ENCODE measurements at places on chromosomes 6 and 20.

GRCh38 chr6:40999569-40999968 lies 39.5 kb downstream of the UNC5CL start:
- DNase-seq: peak; percentile 68

DNA sequence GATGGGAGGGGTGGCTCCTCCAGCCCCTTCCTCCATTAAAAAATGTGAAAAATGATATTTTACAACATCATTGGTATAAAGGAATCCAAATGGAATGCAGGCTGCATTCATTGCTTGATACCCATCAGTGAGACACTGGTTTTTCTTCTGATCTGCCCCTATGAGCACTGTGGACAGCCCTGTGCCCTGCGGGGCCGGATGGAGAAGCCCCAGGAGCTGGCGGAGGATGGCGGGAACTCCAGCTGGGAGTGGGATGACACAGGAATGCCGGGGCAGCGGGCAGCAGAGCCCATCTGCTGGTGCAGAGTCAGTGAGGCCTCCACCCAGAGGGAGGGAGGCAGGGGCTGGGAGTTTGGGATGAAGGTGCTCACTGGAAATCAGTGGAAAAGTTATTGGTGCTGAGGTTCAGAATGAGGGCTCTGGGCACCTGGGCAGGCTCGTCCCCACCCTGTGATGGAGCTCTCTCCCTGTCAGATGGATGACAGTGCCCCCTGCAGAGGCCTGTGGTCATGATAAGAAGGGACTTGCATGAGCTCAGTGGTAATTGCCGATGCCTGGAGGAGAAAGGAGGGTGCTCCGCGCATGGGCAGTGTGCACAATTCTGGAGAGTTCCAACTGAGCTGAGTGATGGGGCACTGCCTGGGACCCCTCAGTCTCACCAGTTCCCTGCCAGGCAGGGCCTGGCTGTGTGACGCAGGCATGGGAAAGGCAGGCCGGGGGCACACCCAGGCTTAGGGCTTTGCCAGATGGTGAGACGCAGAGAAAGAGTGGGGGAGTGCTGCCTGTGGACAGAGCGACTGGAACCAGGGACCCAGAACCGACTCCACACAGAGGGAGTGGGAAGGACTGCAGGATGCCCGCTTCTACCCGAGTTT lies 23.2 kb downstream of the CTCFL start:
- no peak for DNase-seq

DNA sequence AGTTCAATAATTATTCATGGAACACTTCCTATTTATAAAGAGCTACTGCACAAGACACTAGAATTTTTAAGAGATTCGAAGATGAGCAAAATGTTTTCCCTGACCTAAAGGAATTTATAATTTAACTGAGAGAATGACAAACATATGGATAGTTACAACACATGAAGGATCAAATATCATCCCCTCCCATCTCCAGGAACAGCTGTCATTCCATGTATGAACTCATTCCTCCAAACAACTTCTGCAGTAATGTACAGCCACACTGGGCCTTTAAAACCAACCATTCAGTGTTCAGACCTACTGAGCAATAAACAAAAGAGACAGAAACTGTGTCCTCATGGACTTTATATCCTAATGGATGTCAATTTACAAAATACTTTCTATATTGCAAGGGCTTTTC lies 87.8 kb downstream of the KIF16B start:
- DNase-seq: no peak

- no peak for DNase-seq
Observed at GRCh38 chr6:100346828-100347227, 117.9 kb downstream of the SIM1 start.

DNA sequence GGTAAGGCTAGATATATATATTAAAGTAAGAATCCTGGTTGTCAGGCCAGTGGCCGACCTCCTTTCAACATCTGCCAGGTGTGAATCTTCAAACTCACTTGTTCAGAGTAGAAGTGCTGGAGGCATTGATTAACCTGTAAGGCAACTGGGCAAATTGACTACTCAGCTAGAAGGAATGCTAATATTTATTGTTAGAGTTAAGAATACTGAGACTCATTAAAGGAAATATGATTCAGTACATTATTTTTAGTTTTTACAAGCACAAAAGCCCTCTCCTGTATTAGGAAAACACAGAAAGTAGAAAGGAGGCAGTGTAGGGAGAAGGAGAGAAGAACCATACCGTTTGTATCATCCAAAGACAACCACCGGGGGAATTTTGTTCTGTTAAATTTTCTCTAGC lies 53.5 kb downstream of the RIPOR2 start:
- DNase-seq: no peak

DNA sequence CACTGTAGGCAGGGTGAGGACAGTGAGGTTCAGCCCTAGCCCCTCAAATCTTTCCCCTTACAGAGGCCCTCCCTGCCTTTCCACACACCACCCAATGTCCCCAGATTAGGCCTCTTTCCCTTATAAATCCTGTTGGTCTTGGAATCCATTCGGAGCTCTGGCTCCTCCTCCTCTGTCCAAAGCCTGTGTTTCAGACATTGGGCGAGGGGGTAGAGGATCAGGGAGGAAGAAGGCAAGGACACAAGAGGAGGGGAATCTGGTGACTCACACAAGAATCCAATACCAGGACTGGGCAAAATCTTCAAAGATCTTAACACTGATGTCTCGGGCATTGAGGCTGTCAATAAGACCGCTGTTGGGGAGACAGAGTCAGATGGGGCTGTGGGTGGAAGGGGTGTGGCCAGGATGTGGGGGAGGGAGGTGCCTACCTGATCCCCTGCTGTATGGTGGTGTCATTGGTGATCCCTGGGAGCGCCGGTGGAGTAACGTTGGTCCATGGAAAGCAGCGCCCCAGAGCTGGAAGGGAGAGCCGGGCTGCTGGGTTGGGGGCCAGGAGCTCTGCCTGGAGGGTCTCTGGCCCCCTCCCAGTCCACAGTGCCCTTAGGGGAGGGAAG lies 7.6 kb downstream of the SLC44A4 start:
- DNase-seq: no peak

GRCh38 chr6:35973670-35974222 lies 50.7 kb downstream of the SLC26A8 start:
- DNase-seq: no peak

- no peak for DNase-seq
Observed at GRCh38 chr20:49916146-49917002, 1.0 kb upstream of the SPATA2 start.

DNA sequence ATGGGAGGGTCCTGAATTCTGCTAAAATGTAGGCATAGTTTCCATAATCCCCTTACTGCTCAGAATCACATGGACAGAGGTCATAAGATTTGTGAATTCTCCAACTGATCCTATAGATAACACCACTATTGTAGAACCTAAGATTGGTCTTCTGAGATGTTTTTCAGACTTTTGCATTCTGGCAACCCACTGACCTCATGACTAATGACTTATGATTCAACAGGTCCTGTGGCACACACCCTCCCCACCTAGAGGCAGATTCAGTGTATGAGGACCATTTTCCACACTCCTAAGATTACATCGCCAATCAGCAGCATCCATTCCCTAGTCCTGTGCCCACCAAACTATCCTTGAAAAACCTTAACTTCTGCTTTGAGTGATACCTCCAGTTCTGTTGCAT lies 207.2 kb downstream of the BTBD9 start:
- no peak for DNase-seq

- no peak for DNase-seq
Observed at GRCh38 chr6:3861424-3861823, 12.3 kb downstream of the FAM50B start.

DNA sequence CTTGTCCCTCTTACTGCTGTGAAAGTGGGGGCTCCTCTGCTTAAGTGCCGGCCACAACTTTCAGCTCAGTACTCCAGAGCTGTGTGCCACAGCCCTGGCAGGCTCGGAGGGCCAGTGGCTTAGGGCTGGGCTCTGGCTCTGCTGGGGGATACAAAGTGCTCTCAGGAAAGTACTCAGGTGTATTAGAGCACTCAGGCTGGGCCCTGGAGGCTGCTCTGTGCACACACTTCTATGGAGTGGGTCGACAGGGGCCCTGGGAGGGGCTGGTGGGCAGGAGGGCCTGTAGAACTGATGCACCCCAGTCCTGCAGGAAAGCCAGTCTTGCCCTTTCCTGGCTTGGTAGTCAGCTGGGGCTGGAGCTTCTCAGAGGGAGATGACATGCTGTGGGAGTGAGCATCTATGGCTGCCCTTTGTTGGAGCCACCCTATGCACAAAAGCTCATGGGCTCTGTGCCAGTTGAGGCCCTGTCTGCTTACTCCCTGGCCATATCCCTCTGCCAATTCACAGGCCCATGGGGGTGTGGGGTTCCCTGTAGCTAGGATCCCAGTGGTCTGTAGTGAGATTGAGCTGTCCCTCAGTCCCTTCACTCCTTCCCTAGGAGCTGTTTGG lies 22.0 kb downstream of the CENPW start:
- DNase-seq: no peak

- DNase-seq: no peak
Observed at GRCh38 chr20:7189231-7189630, 421.7 kb downstream of the BMP2 start.

- DNase-seq: no peak
Observed at GRCh38 chr6:129515004-129515403, 195.0 kb downstream of the ARHGAP18 start.

DNA sequence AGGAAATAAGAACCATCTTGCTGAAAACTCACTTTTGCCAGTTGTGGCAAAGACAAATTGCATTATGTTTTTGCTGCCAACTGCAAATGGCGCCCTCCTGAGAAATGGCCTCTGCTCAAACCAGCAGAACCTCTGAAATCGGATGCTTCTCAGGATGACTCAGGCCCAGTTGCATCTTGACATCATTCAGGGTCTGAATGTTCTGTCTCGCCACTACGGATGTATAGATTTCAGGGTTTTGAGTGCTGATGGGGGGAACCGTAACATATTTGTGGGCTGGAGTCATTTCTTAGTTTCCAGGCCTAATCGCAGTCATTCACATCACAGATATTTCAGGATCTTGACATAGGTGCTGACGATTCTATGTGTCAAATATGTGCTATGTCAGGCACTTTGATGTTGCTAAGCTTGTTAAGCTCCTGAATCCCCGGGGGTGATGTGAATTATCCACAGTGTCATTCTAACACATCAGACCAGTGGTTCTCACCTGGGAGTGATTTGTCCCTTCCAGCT lies 207.1 kb downstream of the NFATC2 start:
- no peak for DNase-seq

- no peak for DNase-seq
Observed at GRCh38 chr20:53080969-53081871, 109.1 kb downstream of the TSHZ2 start.

DNA sequence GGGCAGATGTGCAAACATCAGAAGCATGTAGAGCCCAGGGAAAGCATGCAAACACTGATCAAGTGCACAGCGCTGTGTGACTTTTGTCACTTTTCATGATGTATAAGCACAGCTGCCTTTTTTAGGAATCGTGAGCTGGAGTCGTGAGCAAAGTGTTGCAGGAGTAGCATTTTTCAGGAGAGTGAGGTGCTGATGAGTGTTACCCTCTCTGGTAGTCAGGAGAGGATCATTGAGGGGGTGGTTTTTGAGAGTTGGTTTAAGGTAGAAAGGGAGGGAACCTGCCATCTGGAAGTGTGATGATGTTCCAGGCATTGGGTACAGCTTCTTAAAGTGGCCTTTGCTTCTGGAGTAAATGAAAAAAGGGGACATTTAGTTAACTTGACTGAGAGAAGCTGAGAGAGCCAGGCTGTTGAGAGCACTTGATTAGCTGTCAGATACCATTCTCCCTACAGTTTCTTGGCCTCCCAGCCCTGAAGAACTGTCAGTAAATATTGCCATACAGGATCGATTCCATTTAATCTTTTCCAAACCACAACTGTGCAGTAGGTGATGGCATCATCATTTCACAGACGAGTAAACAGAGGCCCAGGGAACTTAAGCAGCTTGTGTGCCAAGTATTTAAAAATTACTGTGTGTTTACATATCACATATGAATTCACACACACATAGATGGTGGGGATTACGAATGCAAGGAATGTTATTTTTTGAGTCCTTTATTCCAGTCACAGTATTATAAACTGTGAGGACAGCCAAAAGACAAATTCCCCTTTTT lies 28.9 kb downstream of the TPD52L1 start:
- DNase-seq: no peak

GRCh38 chr6:52829046-52829817 lies 11.4 kb downstream of the GSTA5 start:
- DNase-seq: no peak

- no peak for DNase-seq
Observed at GRCh38 chr20:24479595-24479994, 10.2 kb downstream of the SYNDIG1 start.
